Right renal pelvis (tissue), 4 donors: ENCODE measurements at places on chromosomes 7 and 10. TPM values are rescaled to one million over a fixed set of nuclear protein-coding genes. Genes with fewer than 3 reads are reported as not detected.
A peak's percentile ranks its signal among the peaks of the same experiment; 100 is the strongest.

The ZNF33B gene
- polyA plus RNA-seq: 52.1 TPM

The OPN1SW gene
- polyA plus RNA-seq: 1.5 TPM

The CRPPA gene
- 4.1 TPM for polyA plus RNA-seq

The EPHB4 gene
- 96.3 TPM for polyA plus RNA-seq

The FOXI2 gene
- 1.2 TPM for polyA plus RNA-seq

The POP7 gene
- 23.4 TPM for polyA plus RNA-seq

The NPSR1 gene
- polyA plus RNA-seq: not detected

The HYAL4 gene
- not detected for polyA plus RNA-seq

The HOXA11 gene
- 38.7 TPM for polyA plus RNA-seq

The CDK13 gene
- polyA plus RNA-seq: 77.3 TPM

The TBXAS1 gene
- polyA plus RNA-seq: 22.9 TPM

The XRCC2 gene
- polyA plus RNA-seq: 6.4 TPM

The CCL24 gene
- polyA plus RNA-seq: 2.1 TPM

- DNase-seq: no peak
Observed at GRCh38 chr7:158024351-158024715, 563.3 kb downstream of the PTPRN2 start.

DNA sequence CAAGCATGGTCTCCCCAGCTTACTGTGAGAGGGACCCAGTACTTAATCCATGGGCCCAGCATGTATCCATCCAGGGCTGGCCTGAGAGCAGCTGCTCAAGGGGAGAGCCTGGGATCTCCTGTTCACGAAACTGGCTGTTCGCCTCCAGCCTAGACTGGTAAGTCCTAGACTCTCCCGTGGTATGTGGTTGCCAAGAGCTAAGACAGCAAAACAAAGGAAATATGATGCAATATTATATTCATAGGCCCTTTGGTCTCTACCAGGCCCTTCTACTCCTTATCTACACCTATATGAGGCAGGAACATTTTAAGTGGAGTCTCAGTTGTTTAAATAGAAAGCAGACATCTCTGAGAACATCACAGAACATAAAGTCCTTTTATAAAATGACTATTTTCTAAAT lies 28.9 kb upstream of the STK17A start:
- DNase-seq: no peak

DNA sequence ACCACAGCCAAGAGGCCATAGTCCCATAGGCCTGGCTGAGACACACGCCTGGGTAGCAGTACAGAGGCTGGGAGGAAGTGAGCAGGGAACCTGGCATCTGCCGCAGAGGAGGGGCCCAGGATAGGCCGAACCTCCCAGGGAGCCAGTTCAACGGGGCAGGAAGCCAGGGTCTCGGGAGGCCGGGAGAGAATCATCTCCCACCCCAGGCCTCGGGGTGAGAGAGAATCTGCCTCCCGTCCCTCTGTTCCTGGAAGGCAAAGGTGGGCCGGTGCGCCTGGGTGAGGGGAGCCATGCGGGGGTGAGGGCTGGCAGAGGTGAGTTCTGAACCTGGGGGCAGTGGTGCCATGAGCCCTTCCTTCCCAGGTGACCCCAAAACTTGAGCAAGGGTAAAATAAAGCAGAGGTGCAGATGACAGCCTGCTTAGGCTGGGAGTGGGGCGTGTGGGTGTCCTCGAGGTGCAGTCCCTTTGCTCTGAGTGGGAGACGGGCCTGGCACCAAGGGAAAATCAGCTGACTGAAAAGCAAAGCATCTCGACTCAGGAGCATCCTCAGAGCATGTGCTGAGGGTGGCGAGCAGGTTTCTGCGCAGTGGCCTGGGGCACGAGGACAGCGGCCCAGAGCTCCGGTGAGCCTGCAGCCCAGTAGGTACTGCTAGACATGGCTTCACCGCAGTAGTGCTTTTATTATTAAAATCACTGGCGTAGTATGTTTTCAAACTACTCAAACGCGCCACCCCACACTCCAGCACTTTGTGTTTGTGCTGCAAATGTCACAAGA lies 15.5 kb downstream of the AGAP3 start:
- no peak for DNase-seq

DNA sequence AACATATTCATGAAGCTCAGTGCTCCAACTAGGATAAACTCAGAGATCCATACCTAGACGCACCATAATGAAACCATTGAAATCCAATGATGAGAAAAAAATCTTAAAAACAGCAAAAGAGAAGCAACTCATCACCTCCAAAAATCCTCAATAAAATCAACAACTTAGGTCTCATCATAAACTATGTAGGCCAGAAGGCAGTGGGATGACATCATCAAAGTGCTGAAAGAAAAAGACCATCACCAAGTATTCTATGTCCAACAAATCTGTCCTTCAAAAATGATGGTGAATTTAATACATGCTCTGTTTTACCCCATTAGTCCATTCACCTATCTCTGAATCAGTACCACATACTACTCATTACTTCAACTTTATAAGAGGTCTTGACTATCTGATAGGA lies 304.4 kb downstream of the HDAC9 start:
- no peak for DNase-seq

DNA sequence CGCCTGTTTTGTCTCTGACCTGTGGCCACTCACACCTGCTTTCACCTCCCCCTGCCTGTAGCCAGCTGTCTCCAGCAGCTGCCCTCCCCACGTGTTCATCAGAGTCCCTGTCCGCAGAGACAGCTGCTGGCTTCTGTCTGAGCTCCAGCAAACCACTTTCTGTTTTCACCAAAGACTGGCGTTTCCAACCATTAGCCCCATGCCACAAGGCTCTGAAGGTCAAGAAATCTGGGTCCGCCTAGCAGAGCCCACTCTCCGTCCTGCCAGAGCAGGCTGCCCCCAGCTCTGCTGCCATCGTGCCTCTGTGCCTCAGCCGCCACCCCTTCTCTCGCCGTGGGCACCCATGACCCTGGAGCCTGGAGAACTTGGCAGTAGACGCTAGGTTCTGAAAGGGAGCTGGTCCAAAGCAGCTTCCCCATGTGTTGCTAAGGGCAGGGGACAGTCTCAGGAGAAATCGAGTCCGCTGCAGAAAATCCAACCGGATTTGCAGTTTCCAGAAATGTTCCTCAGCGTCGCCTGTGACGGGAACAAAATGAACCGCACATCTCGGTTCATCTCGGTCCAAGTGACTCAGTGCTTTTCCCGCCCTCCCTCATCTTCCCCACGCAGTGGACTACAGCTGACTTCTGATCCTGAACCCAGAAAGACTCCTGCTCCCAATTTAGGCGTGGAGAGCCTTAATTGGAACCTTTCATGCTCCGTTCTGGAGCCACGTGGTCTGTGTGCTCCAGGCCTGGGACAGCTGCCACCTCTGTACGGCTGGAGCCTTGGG lies 28.0 kb downstream of the TMEM120A start:
- no peak for DNase-seq

- DNase-seq: no peak
Observed at GRCh38 chr7:127874951-127875608, 156.2 kb downstream of the LRRC4 start.

- DNase-seq: no peak
Observed at GRCh38 chr10:4771554-4772201, 54.3 kb upstream of the AKR1E2 start.

GRCh38 chr10:52525761-52526160 lies 211.7 kb downstream of the DKK1 start:
- no peak for DNase-seq

DNA sequence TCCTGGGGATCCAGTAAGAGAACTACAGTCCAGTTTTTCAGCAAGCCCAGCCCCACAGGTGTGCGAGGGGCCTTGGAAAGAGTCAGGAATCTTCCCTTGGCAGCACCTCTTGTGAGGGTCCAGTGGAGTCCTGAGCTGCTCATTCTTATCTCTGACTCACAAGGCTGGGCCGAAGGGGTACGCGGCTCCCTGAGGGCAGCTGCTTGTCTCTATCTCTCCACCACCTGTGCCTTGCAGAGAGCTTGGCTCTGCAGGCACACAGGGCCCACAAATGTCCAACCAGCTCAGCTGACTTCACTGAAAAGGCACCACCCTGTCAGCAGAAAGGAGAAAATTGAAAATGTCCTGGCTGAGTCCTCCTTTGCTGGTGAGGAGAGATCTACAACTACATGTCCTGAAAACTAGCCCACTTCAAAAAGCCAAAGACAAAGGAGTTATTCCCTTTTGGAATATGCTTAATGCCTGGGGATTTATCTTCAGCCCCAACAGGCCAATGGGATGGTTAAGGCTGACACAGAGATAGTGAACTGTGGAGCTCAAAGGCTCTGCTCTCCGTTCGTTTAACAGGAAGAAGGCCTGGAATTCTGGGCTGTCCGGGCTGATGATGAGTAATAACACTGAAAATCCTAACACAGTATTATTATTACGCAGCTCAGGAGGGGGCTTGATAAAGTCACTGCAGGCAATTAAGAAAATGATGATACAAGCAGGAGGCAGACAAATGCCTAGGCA lies 23.4 kb downstream of the UROS start:
- no peak for DNase-seq

GRCh38 chr10:63058236-63058635 lies 74.9 kb upstream of the NRBF2 start:
- DNase-seq: no peak

GRCh38 chr10:120813085-120813484 lies 38.1 kb upstream of the WDR11 start:
- DNase-seq: no peak

GRCh38 chr10:93816123-93816747 lies 58.5 kb downstream of the LGI1 start:
- no peak for DNase-seq

- DNase-seq: no peak
Observed at GRCh38 chr10:653991-654646, 35.3 kb downstream of the DIP2C start.

- no peak for DNase-seq
Observed at GRCh38 chr10:110413903-110414547, 83.7 kb upstream of the DUSP5 start.

DNA sequence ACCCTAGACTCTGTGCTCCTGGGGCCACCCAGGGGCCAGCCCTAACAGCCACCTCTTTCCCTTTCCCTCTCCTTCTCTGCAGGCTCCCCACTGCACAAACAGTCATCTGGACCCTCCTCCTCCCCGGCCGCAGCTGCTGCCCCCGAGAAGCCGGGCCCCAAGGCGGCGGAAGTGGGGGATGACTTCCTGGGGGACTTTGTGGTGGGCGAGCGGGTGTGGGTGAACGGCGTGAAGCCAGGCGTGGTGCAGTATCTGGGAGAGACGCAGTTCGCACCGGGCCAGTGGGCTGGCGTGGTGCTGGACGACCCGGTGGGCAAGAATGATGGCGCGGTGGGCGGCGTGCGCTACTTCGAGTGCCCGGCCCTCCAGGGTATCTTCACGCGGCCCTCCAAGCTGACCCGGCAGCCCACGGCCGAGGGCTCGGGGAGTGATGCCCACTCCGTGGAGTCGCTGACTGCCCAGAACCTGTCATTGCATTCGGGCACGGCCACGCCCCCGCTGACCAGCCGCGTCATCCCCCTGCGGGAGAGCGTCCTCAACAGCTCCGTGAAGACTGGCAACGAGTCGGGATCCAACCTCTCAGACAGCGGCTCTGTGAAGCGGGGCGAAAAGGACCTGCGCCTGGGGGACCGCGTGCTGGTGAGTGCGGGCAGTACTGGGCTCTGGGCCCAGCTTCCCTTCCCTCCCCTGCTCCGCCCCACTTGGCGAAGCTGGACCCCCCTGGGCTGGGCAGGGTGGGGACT lies 49.3 kb downstream of the CLIP2 start:
- no peak for DNase-seq

DNA sequence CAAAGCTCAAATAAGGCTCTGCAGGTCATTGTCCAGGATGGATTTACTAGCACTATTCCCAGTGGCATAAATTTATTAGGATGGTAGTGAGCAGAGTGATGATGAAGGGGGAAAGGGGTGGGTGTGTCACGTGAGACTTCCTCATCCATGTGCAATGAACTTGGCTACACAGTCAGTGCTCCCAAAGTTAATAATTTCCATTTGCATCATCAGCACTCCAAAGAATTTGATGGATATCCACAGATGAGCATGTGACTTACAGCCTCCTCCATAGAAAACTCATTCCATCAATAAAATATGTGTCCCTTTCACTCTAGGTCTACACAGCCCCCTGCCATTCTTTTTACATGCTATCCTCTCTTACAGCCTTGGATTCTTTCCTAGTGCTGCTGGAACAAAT lies 142.6 kb upstream of the PLPP4 start:
- no peak for DNase-seq

- no peak for DNase-seq
Observed at GRCh38 chr10:69338133-69338456, 59.8 kb downstream of the HK1 start.

- DNase-seq: no peak
Observed at GRCh38 chr7:32221736-32222135, 151.5 kb upstream of the PDE1C start.

DNA sequence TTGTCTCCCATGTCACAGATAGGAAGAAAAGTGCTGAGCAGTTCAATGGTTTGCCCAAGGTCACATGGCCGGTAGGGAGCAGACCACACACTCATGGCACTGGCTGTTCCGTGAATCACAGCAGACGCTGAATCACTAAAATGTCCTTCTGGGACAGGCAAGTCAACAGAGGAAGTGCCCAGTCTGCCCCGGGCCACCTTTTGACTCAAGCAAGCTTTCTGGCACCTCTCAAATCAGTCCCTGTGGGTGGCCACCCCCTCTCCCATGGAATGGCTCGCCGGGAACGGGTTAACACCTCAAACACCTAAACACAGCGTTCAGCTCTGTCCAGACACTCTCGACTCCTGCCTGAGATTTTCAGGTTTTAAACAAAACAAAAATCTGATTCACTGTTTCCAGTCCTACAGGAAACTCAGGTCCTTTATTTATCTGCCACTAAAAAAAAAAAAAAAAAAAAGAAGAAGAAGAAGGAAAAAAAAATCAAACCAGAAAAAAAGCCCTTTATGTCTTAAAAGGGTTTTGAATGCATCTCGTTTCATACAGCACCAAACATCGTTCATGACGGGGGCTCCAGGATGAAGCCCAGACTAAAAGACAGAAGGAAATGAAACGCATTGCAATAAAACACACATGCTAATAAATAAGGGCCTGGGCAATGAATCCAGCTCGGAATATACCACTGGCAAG lies 15.5 kb downstream of the CARD11 start:
- no peak for DNase-seq

- no peak for DNase-seq
Observed at GRCh38 chr10:71830726-71831125, 20.3 kb downstream of the PSAP start.

DNA sequence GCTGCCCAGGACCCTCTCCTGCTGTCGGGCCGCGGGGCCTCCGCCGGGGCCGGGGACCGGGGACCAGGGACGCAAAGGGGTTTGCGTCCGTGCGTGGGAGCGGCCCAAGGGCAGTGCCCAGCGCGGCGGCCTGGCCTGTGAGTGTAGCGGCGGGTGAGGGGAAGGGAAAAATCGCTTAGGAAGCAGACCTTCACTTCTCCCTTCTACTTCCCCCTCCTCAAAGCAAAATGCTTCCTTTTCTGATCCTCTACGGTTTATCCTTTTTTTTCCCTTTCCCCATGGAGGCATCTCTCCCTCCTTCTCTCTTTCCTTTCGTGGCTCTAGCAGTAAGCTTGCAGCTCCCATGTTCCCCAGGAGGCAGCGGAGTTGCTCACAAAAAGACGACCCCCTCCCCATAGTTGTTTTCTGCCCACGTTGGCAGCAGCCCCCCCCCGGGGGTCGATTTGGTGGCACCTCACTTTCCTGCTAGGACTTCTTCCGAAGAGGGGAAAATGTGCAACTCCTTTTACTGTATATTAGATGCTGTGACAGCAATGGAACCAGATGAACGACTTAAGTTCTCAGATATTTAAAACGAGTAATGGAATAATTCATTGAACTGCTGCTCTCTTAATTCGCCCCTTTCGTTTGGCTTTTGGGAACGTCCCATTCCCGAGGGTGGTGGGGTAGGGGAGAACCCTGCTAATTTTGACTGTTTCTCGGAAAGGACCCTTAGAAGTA lies 724 bp downstream of the CAPZA2 start:
- DNase-seq: peak; percentile 57
